ENCODE measurements at places on chromosomes 12 and 14.

DNA sequence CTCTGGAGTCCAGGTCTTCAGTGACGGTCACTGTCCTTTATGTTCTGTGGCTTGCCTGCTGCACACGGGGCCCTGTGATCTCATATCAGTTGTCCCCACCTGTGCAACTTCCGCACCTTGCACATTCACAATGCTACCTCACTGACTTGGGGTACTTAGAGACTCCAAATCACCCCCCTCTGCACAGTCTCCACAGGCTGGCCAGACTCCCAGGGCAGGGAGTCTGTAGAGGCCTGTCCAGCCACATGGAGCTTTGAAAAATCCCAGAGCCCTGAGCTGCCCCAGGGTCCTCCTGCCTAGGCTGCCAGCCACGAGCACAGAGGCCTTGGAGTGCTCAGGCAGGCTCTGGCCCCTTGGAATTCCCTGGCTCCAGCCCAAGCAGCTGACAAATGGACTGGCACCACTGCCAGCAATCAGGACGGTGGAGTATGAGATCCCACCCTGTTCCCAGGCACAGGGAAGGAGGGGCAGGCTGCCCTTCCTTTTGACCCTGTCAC lies 26.4 kb downstream of the CMKLR1 start:
- DNase-seq: no peak

DNA sequence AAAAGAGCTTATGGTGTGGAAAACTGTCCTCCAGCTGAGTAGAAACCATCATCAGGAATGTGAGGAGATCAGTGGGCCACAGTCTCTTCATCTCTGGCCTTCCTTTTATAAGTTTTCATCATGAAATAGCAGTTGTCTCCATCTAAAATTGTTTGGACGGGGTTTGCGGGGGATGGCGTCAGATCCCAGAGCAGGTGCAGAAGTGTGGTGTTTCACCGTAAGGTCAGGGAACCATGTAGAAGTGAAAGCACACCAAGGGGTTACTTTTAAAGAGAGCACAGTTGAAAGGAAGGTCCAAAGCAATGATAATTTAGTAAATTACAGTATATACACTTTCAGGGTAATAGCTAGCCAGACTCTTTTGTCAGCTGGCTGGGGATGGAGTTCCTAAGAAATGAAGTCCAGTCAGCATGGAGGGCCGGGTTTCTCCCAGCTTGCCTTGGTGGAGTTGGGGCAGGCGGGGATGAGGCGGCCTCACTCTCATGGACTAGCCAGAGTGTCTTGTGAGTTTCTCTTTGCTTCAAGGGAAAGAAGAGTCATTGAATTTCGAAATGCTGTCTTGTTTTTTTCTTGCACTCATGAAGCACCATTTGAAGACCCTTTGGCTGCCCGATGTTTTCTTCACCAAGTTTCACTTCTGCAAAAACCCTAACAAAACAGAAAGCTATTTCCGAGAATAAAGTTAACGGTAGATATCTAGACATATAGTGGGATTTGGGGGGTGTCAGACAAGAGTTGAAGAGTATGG lies 100.6 kb downstream of the ETV6 start:
- no peak for DNase-seq

- DNase-seq: no peak
These were observed 352.7 kb downstream of the AEBP2 start for GRCh38 chr12:19792028-19792427.

DNA sequence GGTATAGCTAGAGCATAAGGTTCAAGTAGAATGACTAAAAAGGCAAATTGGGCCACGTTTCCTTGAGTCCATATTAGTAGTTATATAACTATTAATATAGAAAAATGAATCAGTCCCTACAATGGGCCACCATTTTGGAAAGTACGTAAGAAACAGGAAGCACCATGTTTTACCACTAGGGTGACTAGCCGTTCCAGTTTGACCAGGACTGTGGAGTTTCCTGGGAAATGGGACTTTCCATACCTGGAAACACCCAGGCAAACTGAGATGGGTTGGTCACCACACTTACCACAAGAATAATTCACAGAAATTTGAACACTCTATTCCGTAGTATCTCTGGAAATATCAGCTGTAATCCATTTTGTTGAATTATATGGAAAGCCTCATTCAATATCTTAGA lies 2.1 kb upstream of the MAGOHB start:
- DNase-seq: no peak

DNA sequence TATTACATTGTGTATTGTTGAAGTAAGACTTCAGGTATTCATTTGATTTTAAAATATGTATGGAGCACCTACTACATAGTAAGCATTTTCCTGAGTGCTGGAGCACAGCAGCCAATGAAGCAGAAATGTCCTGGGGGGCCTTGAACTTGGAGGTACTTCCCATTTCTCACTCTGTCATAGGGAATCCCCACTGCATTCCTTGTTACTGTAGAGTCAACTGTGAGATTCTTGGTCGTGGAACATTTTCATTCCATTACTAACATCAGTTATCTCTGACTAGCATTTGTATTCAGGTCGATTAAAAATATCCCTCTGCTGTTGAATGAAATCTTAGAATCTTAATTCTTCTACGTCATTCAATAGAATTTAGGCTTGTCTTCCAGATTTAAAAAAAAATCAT lies 66.7 kb downstream of the PDE3A start:
- DNase-seq: no peak

- no peak for DNase-seq
These were observed 60.4 kb upstream of the MANSC4 start for GRCh38 chr12:27840229-27840999.

- no peak for DNase-seq
These were observed 52.2 kb downstream of the CHST11 start for GRCh38 chr12:104508752-104509446.

GRCh38 chr14:100015251-100015655 lies 50.0 kb upstream of the EVL start:
- no peak for DNase-seq

DNA sequence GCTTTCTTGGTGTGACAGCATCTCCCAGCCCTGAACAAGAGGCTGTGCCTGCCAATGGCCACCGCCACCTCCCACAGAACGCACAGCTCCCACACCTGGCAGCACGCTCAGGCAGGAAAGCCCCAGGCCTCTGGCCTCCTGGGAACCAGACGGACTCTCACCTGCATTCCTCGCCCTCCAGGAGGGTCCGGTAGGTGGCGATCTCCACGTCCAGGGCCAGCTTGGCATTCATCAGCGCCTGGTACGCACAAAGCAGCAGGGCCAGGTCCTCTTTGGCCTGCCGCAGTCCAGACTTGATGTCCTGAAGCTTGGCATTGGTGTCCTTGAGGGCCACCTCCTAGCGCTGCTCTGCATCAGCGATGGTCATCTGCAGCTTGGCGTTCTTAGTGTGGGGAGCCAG lies 12.1 kb upstream of the KRT77 start:
- no peak for DNase-seq

DNA sequence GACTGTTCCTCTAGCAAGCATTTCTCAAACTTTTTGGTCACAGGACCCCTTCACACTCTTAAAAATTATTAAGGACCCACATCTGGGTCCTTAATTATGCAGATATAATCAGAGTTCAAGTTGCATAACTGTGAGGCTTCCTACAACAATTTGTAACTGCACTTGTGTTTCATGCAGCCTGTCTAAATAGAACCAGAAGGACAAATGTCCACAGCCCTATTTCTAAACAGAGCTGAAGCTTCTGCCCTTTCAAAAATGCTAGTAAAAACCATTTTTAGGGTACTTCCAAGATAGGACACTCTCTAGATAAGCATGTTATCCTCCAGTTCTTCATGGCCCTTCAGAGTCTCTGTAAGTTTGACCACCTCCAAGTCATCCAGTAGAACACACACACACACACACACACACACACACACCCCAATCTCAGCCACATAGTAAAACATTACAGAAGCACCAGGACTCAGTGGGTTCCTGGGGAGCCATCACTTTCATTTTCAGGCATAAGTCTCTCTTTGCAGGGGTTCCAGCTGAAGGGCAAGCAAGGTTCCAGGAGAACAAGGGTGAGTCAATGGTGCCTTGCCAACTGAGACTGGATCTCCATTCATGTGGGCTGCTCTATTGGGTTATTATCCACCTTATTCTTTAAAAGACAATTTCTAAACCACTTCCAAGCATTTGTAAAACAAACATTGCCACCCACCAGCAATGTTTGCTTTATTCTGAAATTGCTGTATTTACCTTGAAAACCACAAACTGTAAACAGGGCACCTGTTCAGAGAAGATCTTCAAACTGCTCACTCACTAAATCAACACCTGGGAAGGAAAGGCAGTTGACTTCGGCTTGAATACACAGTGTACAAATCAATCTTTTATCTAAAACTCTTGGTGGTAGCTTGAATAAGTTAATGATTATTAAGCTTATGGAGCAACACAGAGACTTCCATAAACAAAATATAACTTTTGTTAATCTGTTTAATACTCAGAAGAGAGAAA lies 64.1 kb downstream of the ITPR2 start:
- DNase-seq: no peak

GRCh38 chr12:54222609-54223008 lies 33.8 kb upstream of the SMUG1 start:
- DNase-seq: no peak

DNA sequence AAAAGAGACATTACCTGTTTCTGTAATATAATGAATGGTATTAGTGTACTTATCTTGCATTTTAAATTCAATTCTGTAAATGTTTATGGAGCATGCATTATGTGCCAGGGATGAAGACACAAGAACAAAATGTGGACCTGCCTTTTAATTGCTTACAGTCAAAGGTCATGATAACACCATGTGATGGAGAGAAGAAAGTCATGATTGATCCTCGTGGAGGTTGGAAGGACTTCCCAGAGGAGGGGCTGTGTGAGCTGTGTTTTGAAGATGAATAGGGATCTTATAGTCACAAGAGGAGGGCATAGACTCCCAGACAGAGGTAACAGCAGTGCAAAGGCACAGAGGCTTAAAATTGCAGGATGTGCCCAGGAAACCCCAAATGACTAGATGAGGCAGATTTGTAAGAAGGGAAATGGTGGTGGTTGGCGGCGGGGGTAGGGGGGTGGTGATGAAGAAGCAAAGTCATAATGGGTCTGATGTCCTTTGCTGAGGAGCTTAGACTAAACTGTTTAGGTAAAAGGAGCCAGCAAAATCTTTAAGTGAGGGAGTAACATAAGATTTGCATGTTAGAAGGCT lies 151.5 kb downstream of the PRKCH start:
- DNase-seq: peak; percentile 38

- no peak for DNase-seq
These were observed 89.5 kb downstream of the ALX1 start for GRCh38 chr12:85369365-85370154.

DNA sequence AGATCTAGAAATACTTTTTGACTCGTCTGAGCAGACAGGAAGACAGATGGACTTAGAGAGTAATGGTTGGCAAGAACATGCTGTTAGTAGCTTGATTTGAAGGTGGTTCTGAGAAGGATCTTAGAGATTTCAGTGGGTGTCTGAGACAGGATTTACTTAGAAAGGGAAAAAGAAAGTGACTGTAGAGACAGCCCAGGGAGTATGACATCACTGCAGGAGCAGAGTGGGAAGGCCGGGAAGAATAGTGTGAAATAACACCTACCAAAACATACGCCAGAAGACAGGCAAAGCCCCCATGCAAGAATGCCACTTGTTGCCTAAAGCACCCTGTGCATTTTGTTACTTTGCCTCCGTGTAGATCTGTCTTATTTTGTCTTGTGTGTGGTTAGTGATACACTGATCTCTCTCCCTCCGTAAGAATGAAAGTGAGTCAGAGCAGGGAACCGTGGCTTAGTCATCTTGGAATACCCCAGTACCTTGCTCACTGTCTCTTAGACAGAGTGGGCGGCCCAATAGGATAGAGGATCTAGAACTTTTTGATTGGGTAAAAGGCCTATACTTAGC lies 161.3 kb upstream of the IFNG-AS1 start:
- DNase-seq: peak; percentile 14

Data from stimulated activated CD4-positive, alpha-beta T cell treated with anti-CD3 and anti-CD28 coated beads, TNF-alpha, amount 100 ng/mL, for 4 hours (primary cell).